Type B pancreatic cell (in vitro differentiated cells): ENCODE measurements at places on chromosomes 11 and 22. TPM values are rescaled to one million over a fixed set of nuclear protein-coding genes. Genes with fewer than 3 reads are reported as not detected.
A peak's percentile ranks its signal among the peaks of the same experiment; 100 is the strongest.

Gene GLYAT
- total RNA-seq, result 1.6 TPM in 1 of 2 replicates, not detected in the other

- DNase-seq, result no peak
These were observed 3.8 kb downstream of the OR51V1 start for GRCh38 chr11:5196731-5197130.

- no peak for DNase-seq
These were observed 3.2 kb downstream of the DBX1 start for GRCh38 chr11:20156876-20157613.

GRCh38 chr11:2767801-2768200 is 68.0 kb upstream of the KCNQ1OT1 start:
- DNase-seq, result peak; percentile 47

Gene CYP2D6
- total RNA-seq, result 3.1 and 4.0 TPM in 2 replicates

- no peak for DNase-seq
These were observed 108.4 kb upstream of the SLC5A12 start for GRCh38 chr11:26830218-26830617.

- no peak for DNase-seq
These were observed 82.3 kb downstream of the TBC1D22A start for GRCh38 chr22:46844606-46845210.

Gene HBG2
- total RNA-seq, result not detected in 2 replicates

GRCh38 chr22:31935961-31936635 is 8.2 kb upstream of the YWHAH start:
- no peak for DNase-seq

DNA sequence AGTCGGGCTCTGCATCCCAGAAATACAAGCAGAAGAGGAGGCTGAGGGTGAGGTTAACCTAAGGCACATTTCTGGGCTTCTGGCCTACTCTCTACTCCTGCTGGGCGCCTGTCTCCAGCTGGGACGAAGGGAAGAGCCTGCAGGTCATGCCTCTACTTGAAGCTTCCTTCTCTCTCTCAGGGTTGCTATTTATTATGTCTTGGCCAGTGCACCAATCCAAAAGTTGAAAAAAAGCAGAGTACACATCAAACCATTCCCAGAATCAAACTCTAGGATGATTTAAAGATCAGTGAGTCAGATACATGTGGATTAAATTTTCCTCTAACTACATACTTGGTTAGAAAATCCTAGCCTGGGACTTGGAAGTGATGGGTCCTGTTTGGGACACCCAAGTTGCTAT is 60.2 kb upstream of the CDON start:
- DNase-seq, result no peak

DNA sequence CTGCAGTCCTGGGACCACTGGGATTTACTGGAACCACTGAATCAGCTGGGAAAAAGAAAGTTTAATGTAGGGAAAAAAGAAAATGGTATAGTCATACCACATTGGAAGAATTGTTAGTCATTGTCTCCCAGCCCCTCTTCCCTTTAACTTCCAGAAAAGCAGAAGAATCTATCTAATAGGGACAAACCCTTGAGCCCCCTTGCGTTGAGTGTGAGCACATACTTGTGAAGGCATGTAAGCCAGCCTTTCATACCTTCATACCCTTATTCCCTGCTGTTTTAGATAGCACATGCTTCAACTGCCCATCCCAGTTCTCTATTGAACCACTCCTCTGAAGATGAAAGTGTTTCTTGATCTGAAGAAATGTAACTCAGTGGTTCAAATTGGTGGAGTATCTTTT is 6.6 kb downstream of the TREH start:
- no peak for DNase-seq

DNA sequence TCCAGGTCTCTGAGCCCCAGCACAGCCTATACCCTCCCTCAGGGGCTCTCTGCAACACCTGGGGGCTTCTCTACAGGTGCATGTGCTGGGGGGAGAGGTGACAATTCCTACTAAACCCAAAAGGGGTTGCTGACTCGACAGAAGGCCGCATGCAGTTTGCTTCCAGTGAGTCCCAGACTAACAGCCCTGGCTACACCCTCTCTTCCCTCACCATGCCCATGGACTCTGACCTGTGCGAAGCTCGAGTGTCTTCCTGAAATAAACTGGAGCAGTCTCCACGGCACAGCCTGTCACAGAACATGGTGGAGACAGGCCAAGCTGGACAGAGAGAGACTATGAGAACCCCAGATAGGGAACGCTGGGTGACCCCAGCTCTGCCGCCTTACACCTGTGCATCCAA is 16.6 kb downstream of the PLEKHA7 start:
- DNase-seq, result no peak

GRCh38 chr11:17673951-17674350 is 45.4 kb upstream of the MYOD1 start:
- DNase-seq, result no peak

Gene LGALS12
- 0.34 TPM in 1 of 2 replicates, not detected in the other for total RNA-seq

DNA sequence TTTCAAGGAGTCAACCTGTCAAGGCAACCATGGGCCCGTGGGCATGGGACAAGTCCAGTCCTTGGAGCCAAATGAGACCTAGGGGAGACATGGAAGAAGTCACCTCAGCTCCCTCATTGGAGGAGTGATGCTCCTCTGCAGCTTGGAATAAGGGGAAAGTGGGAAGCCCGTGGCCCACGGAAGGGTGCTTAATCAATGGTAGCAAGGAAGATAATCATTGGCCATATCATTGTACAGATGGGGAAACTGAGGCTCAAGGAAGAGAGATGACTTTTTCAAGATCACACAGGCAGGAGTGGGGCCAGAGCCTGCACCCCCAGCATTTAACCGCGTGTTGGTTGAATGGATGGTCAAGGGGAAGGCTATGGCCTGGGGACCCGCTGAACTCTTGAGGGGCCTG is 133.0 kb downstream of the OSBP2 start:
- DNase-seq, result peak; percentile 32

DNA sequence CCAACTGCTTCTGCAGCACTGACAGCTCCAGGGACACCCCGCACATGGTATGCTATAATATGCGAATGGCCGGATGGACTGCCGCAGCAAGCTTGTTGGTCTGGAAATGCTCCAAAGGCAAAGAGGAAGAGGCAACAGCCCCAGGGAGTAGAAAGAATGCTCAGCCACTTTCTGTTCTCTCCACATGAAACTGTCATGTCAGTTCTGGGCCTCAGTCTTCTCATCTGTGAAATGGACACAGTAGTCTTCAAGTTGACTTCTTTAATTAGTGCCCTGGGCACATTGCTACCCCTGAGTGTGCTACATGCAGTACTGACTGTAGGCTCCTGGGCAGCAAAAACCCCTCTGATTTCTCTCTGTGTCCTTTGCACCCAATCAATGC is 19.9 kb downstream of the IL10RA start:
- DNase-seq, result peak; percentile 29

DNA sequence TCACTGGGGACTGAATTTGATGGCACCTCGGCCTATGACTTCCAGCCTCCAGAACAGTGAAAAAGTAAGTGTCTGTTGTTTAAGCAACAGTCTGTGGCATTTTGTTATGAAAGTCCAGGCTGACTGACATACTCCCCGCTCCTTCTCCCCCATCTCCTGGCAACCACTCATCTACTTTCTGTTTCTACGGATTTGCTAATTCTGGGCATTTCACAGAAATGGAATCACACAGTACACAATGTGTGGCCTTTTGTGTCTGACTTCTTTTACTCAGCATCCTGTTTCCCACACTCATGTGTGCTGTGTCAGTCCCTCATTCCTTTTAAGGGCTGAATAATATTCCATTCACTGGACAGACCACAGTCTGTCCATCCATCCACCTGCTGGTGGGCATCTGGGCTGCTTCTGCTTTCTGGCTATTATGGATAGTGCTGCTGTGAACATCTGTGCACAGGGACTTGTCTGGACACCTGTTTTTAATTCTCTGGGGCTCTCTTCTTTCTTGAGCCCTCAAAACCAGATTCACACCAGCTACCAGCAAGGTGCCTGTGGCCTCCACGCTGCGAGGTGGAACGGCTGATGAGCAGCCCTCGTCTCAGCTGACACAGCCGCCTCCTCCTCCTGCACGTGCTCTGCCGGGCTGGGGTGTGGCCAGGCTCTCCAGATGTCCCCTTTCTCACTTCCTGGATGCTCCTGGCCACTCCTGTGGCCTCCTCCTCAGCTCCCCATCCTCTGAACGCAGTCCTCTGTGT is 333.1 kb downstream of the CTTN start:
- no peak for DNase-seq

Gene CBX7
- total RNA-seq, result 4.8 and 5.0 TPM in 2 replicates

GRCh38 chr11:83007909-83008580 is 63.7 kb downstream of the RAB30 start:
- DNase-seq, result no peak

GRCh38 chr22:49595465-49596078 is 232.1 kb downstream of the BRD1 start:
- no peak for DNase-seq

- DNase-seq, result no peak
These were observed 13.8 kb upstream of the SLC22A12 start for GRCh38 chr11:64577202-64577601.

- DNase-seq, result no peak
These were observed 208.5 kb upstream of the GRIA4 start for GRCh38 chr11:105401269-105401809.

Gene KRTAP5-7
- not detected in 2 replicates for total RNA-seq
